Anterior cingulate cortex (tissue), 58 donors: ENCODE measurements at places on chromosomes 6 and 20.

GRCh38 chr20:40111282-40111681, 577.8 kb downstream of the MAFB start:
- DNase-seq = no peak

GRCh38 chr6:140043357-140043756, 668.9 kb upstream of the CITED2 start:
- DNase-seq = no peak

DNA sequence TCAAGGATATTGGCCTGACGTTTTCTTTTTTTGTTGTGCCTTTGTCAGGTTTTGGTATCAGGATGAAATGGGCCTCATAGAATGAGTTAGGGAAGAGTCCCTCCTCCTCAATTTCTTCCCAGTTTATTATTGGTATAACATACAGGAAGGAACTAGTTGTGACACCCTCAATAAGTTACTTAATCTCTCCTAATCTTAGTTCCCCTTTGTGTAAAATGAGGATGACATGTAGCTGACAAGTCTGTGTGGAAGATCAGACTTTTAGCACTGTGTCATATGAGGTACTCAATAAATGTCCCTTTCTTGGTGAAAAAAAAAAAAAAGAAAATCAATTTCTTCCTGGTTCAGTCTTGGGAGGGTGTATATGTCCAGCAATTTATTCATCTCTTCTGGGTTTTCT, 155.8 kb downstream of the PDE7B start:
- no peak for DNase-seq

GRCh38 chr6:52635049-52635577, 35.8 kb upstream of the TMEM14A start:
- DNase-seq = no peak

- DNase-seq = no peak
Measured at GRCh38 chr20:9322661-9323060, 191.7 kb upstream of the LAMP5 start.

DNA sequence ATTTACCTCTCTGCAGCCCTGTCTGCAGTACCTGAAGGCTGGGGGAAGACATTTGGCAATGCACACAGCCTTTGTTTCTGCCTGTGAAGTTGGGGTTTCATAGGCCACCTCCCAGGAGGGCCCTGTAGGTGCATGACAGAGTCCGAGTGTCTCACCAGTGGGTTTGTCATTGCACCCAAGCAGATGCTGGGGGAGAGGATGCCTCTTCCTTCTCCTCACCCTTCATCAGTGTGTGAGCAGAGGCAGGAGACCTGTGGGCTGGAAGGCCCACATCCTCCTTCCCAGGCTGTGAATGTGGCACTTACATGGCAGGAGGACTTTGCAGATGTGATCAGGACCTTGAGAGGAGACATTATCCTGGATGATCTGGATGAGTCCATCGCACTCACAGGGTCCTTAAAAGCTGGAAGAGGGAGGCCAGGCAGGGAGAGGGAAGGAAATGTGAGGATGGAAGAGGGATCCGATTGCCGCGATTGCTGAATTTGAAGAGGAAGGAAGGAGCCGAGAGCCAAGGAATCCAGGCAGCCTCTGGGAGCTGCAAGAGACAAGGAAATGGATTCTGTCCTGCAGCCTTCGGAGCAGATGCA, 30.4 kb downstream of the SYNJ2 start:
- DNase-seq = no peak

DNA sequence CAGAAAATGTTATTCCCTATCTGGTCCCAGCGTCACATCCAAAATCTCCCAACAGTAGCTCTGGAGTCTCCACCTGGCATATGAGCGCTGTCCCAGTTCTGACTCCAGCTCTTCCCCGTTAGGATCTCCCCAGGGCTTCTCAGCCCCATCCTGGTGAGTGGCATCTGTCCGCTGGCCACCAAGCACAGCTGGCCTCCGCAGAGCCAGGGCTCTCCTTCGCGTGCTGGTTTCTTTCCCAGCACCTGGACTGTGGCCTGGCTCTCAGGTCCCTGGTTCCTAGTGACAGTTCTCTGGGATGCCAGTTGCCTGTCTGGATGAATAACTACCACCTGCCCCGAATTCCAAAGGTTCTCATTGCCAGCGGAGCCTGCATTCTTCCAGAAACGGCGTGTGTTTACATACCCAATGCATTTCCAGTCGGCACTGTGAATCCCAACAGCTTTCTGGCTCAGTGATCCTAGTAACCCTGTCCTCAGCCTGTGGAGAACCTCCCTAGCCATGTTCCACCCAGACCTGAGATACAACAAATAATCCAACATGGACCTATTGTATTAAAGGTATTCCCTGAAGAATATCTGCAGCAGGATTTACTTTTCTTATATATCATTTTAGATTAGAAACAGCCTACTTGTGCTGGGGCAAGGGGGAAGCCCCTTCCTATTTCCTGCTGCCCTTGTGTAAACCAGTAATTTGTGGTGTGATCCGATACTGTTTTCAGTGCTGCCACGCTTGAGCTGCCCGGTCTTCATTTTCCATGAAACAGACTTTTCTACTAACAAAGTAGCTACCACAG, 69.9 kb upstream of the PDE10A start:
- DNase-seq = no peak

- no peak for DNase-seq
Measured at GRCh38 chr6:38148606-38149005, 329.1 kb downstream of the ZFAND3 start.

DNA sequence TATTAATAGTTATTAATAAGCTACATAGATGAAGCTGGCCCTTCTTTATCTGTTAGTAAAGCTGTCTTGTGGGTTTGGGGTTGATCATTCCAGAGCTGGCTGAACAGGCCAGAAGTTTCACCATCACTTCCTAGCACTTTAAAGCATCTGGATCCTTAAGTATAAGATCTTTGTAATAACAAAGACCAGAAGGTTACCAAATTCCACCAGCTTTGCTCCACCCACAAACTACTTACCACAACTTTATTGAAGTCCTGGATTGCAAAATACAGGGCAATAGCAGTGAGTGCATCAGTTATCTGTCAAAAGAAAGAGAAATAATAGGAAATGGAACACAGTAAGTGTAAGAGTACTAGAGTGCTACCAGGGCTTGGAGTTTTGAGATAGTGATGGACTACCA, 33.0 kb downstream of the PIGU start:
- no peak for DNase-seq

- DNase-seq = no peak
Measured at GRCh38 chr20:25008388-25009217, 16.1 kb upstream of the APMAP start.

- no peak for DNase-seq
Measured at GRCh38 chr20:17012546-17013226, 214.2 kb upstream of the PCSK2 start.

DNA sequence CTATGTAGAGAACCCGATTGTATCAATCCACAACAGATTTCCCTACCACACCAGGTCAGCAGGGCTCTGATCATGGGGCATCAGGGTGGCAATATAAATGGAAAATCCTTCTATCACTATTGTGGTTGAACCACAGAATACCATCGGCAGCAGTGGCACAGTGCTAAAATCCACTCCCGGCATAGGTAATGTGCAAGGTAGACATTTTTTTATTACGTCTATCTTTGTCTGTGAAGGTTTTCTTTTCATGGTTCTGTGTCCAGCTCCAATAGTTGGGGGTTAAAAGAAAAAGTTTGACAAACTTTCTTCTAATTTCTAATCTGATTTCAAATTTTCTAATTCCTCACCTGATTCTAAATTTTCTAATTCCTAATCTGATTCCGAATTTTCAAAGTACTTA, 302.7 kb upstream of the PREP start:
- no peak for DNase-seq

DNA sequence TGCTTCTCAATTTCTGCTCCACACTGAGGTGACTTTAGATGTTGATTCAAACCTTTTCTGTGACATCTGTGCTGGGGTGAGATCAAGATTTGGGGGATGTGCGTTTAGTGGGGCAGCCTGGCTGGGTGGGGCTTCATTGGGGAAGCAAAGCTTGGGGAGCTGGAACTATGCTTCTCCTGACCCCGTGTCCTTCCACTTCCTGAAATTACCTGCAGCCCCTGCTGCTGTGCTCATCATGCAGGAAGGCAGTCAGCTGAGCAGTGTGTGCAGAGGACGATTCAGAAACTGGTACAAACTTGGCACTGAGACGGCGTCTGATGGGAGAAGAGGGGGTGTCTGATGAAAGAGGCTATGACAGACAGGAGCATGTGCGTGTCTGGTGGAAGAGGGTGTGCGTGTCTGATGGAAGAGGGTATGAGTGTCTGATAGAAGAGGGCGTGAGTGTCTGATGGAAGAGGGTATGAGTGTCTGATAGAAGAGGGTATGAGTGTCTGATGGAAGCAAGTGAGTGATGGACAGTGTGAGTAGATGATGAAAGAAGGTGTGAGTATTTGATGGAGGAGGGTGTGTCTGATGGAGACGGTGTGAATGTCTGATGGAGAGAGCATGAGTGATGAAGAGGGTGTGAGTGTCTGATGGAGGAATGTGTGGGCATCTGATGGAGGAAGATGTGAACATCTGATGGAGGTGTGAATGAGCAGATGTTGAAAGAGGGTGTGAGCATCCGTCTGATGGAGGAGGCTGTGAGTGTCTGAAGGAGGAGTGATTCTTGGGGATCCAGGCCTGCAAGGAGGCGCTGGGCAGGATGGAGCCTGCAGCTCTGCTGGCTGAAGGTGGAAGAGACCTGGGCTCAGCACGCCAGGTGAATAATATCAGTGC, 103.4 kb downstream of the SYCP2 start:
- DNase-seq = no peak

DNA sequence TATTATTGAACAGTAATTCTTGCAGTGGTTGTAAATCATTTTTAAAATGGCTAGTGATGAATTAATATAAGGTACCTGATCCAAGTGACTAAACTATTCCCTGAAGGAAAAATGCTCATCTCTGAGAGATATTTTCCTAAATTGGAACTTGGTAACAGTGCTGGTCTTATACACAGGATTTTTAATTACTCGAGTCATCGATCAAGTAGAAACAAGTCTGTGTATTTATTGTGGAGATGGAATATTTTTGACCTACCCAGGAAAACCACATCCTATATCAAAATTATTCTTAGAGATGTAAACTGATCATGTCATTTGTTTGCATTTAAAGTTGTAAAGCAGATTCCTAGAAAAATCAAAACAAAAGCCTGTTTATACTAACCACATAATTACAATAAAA, 166.9 kb downstream of the MOXD1 start:
- no peak for DNase-seq

GRCh38 chr6:150392452-150393220, 23.8 kb downstream of the IYD start:
- no peak for DNase-seq
